ENCODE measurements at places on chromosomes 6 and 20.

DNA sequence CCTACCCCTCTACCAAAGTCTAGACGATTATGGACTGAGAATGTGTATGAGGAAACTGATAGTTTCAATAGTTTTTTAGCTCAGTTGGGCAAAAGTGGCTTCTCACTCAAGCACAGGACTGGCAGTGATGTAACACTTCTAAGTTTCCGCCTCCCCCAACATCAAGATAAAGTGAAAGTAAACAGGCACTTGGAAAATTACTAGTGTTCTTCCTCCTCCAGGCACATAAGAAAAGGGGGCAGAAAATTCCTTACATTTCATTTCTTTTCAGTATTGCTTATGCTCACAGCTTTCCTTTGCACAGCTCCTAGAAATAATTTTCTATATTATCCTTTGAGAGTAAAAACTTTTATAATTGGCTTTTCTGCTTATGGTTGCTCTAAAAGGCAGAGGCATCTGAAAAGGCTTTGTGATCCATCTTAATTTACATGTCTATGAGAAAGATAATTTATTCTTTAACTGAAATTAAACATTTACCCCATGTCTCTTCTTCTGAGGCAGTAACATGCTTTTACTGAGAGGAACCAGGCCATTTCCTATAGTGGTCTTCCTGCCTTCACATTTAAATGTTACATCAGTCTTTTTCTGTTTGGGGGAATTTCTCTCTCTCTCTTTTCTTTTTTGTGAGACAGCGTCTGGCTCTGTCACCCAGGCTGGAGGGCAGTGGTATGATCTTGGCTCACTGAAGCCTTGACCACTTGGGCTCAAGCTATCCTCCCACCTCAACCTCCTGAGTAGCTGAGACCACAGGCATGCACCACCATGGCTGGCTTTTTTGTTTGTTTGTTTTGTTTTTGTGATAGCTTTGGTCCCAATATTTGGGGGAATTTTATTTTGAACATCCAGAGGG is 65.0 kb upstream of the EEF1A1 start:
- no peak for DNase-seq

DNA sequence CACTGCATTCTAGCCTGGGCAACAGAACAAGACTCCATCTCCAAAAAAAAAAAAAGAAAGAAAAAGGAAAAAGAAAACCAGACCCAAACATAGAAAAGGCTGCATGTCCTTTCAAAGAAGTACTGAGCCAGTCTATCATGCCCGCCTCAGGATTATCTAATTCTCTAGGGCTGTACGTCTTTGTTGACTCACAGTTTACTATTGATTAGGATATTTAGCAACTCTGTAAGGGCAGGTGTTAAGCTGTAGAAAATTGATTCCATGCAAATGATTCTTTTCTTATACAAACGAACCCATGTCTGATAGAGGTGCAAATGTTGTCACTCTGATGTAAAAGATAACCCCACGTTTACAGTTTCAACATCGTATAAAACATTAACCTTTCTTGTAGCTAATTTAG is 209.0 kb downstream of the TTLL2 start:
- DNase-seq, result no peak

DNA sequence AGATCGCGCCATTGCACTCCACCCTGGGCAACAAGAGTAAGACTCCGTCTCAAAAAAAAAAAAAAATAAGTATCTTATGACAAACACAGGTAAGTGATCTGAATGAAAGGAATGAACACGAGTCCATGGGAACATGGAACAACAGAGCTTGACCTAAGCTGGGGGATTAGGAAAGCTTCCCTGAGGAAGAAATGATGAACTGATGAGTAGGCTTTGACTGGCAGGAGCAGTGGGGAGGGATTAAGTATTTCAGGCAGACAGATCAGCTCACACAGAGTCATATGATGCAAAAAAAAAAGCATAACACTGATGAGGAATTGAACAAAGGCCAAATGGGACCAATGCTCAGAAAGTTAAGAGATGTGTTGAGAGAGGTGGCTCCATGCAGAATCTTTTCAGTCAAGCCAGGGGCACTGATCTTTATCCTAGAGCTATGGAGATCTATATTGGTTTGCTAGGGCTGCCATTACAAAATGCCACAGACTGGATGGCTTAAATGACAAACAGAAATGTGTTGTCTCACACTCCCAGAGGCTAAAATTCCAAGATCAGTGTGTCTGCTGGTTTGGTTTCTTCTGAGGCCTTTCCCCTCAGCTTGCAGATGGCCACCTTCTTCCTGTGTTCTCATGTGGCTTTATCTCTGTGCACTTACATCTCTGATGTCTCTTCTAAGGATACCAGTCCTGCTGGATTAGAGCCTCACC is 85.6 kb downstream of the ANKRD6 start:
- no peak for DNase-seq

DNA sequence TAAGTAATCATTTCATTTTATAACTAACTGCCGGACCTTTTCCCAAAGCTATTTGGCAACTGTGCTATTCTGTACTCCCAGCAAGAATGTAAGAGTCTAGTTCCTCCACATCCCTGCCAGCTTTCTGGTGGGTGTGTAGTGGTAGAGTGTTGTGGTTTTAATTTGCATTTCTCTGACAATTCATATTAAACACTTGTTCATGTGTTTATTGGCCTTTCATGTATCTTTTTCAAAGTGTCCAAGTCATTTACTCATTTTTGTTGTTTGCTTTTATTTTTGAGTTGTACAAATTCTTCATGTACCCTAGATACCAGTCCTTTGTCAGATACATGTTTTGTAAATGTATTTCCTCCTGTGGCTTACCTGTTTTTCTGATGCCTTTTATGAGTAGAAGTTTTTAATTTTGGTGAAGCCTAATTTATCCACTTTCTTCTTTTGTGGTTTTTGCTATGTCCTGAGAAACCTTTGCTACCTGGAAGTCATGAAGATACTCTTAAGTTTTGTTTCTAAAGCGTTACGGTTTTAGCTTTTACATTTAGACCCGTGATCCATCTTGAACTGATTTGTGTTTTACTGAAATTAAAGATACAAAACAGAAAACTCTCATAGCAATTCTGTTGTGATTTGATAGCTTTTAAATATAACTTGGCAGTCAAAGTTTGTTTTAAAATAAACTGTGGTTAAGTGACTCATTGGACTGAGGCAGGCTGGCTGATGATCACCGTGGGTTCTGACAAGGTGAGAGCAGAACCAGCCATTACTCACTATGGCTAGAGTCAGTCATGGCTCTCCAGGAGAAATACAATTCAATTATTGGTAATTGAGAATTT is 8.0 kb downstream of the MYLIP start:
- DNase-seq, result peak; percentile 20

GRCh38 chr6:7258231-7258763 is 54.7 kb downstream of the SSR1 start:
- DNase-seq, result no peak

DNA sequence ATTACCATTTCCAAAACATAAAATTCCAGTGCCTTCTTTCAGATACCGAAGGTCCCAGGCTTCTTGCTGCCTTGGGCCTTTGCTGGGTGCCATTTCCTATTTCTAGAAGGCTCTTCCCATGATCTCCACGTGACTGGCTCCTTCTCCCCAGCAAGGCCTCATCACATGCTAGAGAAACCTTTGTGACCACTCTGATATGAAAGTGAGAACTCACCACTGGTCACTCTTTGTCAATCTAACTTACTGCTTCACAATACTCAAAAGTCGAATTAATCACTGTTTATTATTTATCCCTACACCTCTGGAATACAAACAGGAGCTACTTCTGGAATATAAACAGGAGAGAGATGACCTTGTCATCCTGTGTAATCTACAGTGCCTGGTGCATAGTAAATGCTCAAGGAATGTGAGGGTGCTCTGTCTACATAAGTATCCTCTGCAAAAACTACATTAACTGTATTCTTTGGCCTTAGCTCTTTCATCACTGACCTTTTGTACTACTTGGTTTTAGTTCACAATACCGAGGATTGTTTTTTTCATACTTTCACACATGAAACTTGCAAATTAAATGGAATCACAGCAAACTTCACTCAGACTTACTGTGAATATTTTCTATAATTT is 1.6 kb downstream of the STX7 start:
- no peak for DNase-seq

- no peak for DNase-seq
Observed at GRCh38 chr6:148868314-148868713, 121.5 kb downstream of the UST start.

DNA sequence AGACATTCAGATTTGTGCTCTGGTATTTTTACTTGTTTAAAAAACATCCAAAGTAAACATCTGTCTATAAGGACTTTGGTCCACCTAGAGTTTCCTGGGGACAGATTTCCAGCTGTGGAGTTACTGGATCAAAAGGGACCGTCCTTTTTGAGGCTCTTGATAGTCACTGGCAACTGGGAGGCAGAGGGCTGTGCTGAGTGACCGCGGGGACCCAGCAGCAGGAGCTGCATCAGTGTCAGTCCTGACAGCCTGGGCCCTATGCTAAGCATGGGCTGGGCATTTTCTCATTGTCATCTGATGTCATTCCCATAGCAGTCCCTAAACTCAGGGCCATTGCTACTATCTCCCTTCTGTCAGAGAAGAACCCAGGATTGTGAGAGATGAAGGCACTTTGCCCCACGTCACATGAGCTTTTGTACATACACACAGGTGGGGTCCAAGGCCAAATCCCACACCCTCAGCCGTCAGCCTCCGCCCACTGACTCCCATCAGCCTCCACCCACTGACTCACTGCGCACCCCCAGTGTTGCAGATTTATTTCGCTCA is 293.8 kb downstream of the TAF4 start:
- no peak for DNase-seq

DNA sequence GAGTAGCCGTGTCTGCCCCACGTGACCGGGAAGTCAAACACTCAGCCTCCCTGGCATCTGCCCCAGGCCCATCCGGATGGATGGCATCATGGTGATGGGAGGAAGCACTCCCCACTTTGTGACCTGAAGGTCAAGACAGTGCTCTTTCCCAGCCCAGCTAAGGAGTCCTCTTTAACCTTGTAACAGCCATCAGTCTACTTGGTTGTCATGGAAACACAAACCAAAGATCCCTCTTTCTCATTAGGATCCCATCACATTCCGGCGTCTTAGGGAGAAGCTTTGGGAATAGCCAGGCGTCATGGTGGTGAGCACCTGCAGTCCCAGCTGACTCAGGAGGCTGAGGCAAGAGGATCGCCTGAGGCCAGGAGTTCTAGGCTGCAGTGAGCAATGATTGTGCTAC is 90.9 kb upstream of the FOXC1 start:
- no peak for DNase-seq

Measured in activated T-cell treated with anti-CD3 and anti-CD28 coated beads for 1 hour (primary cell).